Common myeloid progenitor, CD34-positive (primary cell): ENCODE measurements at places on chromosomes 2 and 18.

DNA sequence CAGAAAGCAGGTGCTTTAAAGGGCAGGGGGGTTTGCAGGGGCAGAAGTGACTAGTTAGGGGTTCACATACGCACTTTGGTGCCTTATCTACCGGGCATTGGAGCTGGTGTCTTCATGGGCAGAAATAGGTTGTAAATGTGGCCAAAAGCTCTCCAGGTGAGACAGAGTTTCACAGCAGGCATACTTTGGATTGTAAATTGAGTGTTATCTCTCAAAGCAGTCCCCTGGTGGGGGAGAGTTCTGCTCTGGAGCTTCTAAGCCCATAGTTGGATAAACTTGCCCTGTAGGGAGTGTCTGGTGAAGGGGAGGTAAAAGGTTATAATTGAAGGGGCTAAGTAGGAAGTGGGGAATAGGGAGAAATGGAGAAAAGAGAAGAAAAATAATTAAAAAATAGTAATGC lies 43.1 kb downstream of the COL4A3 start:
- DNase-seq: no peak
- no peak overlapping the region for H3K27ac ChIP-seq
- no peak overlapping the region for H3K4me3 ChIP-seq
- H3K27me3 ChIP-seq: no peaks in the 10 kb centered on the region

- DNase-seq: peak; percentile 46
- H3K4me1 ChIP-seq: no peaks in the 10 kb centered on the region
- no peak overlapping the region for H3K4me3 ChIP-seq
- peaks cover 3% of the 10 kb centered on the region for H3K27me3 ChIP-seq
These were observed 97.9 kb upstream of the ATL2 start for GRCh38 chr2:38474715-38475566.

GRCh38 chr2:127623388-127624319 lies 22.3 kb upstream of the GPR17 start:
- no peak overlapping the region for H3K27ac ChIP-seq
- H3K4me3 ChIP-seq: no peak overlapping the region
- H3K4me1 ChIP-seq: peaks cover 28% of the 10 kb centered on the region
- DNase-seq: no peak
- H3K27me3 ChIP-seq: no peaks in the 10 kb centered on the region
- H3K36me3 ChIP-seq: no peaks in the 10 kb centered on the region

GRCh38 chr2:30678410-30679137 lies 128.7 kb downstream of the CAPN13 start:
- no peak overlapping the region for H3K27ac ChIP-seq
- H3K4me1 ChIP-seq: no peaks in the 10 kb centered on the region
- H3K4me3 ChIP-seq: no peak overlapping the region

GRCh38 chr2:37623971-37624900 lies 47.2 kb downstream of the CDC42EP3 start:
- no peak for DNase-seq
- H3K27me3 ChIP-seq: no peaks in the 10 kb centered on the region
- H3K4me3 ChIP-seq: no peak overlapping the region
- H3K36me3 ChIP-seq: no peaks in the 10 kb centered on the region
- H3K27ac ChIP-seq: no peak overlapping the region

- no peaks in the 10 kb centered on the region for H3K4me1 ChIP-seq
- DNase-seq: peak; percentile 64
- no peaks in the 10 kb centered on the region for H3K27me3 ChIP-seq
- H3K4me3 ChIP-seq: no peak overlapping the region
- no peak overlapping the region for H3K27ac ChIP-seq
These were observed 58.5 kb upstream of the MSH6 start for GRCh38 chr2:47724221-47724981.

- DNase-seq: no peak
- no peaks in the 10 kb centered on the region for H3K4me1 ChIP-seq
- H3K27me3 ChIP-seq: no peaks in the 10 kb centered on the region
- H3K4me3 ChIP-seq: no peak overlapping the region
- no peaks in the 10 kb centered on the region for H3K36me3 ChIP-seq
These were observed 400.6 kb upstream of the CHST9 start for GRCh38 chr18:27585602-27586173.

- H3K4me1 ChIP-seq: peaks cover 37% of the 10 kb centered on the region
- no peak overlapping the region for H3K4me3 ChIP-seq
- H3K27me3 ChIP-seq: peaks cover 91% of the 10 kb centered on the region
- H3K27ac ChIP-seq: no peak overlapping the region
- peak; percentile 93 for DNase-seq
These were observed 6.7 kb downstream of the SP9 start for GRCh38 chr2:174341293-174341994.

GRCh38 chr2:121103960-121104359 lies 181.0 kb downstream of the TFCP2L1 start:
- no peak overlapping the region for H3K4me3 ChIP-seq
- no peak for DNase-seq
- peaks cover 2% of the 10 kb centered on the region for H3K27me3 ChIP-seq
- no peak overlapping the region for H3K27ac ChIP-seq
- H3K36me3 ChIP-seq: no peaks in the 10 kb centered on the region

DNA sequence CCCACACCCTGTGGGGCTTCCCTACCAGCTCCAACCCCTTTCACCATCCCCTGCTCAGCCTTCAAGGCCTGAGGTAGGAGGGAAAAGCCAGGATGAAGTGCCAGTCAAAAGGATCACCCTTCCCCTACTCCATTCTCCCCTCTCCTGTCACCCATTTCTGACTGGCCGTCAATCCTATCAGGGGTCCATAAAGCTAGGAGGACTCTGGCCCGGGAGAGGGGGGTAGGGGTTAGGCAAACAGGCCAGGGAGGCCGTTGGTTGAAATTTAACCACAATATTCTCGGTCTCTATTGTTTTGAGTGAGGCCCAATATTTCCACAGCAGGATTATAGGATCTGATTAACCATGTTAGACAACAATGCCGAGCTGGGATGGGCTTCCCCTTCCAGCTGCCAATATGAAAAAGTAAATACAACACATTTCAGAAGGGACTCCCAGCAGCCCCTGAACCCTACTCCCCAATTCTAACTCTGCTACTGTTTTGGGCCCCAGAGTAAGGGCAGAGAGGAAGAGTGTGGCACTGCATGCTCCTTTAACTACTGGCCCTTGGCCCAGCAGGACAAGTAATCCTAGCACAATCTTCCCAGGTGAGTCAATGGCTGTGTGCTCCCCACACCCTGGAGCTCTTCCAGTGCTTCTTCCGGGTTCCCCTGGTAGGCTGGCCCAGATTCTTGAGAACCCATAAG lies 10.6 kb upstream of the IHH start:
- H3K27ac ChIP-seq: no peak overlapping the region
- H3K36me3 ChIP-seq: peaks cover 10% of the 10 kb centered on the region
- no peak for DNase-seq
- peaks cover under 1% of the 10 kb centered on the region for H3K27me3 ChIP-seq
- H3K4me3 ChIP-seq: no peak overlapping the region

GRCh38 chr2:159882130-159882745 lies 84.2 kb upstream of the CD302 start:
- H3K4me3 ChIP-seq: no peak overlapping the region
- H3K27ac ChIP-seq: no peak overlapping the region
- no peak for DNase-seq
- H3K4me1 ChIP-seq: no peaks in the 10 kb centered on the region

DNA sequence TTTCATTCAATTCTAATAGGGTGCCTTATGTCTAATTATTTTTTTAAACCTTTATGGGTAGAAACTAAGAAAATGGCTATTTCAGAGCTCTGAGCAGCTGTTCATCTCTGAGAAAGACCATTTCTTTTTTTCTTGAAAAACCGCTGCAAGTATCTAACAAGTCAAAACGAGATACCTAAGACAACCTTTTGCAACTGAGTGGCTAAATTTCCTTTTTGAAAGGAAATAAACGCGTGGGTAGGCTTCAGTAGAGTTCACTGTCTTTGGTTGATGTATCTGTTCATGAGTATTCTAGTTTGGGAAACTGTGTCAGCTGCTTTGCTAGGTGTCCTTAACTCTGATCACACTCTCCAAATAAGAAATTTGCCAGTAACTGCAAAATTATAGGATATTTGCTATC lies 104.3 kb upstream of the LINC00305 start:
- H3K4me1 ChIP-seq: no peaks in the 10 kb centered on the region
- H3K27ac ChIP-seq: no peak overlapping the region
- no peaks in the 10 kb centered on the region for H3K27me3 ChIP-seq
- DNase-seq: no peak
- no peaks in the 10 kb centered on the region for H3K36me3 ChIP-seq

GRCh38 chr2:108169982-108170625 lies 69.7 kb upstream of the SULT1C3 start:
- H3K4me3 ChIP-seq: no peak overlapping the region
- H3K27me3 ChIP-seq: no peaks in the 10 kb centered on the region
- no peak overlapping the region for H3K27ac ChIP-seq
- H3K4me1 ChIP-seq: peaks cover 15% of the 10 kb centered on the region
- peak; percentile 36 for DNase-seq

GRCh38 chr18:58221060-58221725 lies 177.2 kb downstream of the NEDD4L start:
- no peaks in the 10 kb centered on the region for H3K36me3 ChIP-seq
- no peak overlapping the region for H3K27ac ChIP-seq
- DNase-seq: no peak
- no peak overlapping the region for H3K4me3 ChIP-seq

- H3K4me1 ChIP-seq: no peaks in the 10 kb centered on the region
- no peak overlapping the region for H3K4me3 ChIP-seq
- no peak for DNase-seq
- no peaks in the 10 kb centered on the region for H3K27me3 ChIP-seq
- H3K27ac ChIP-seq: no peak overlapping the region
These were observed 82.3 kb downstream of the TMEM185B start for GRCh38 chr2:120140866-120141265.

DNA sequence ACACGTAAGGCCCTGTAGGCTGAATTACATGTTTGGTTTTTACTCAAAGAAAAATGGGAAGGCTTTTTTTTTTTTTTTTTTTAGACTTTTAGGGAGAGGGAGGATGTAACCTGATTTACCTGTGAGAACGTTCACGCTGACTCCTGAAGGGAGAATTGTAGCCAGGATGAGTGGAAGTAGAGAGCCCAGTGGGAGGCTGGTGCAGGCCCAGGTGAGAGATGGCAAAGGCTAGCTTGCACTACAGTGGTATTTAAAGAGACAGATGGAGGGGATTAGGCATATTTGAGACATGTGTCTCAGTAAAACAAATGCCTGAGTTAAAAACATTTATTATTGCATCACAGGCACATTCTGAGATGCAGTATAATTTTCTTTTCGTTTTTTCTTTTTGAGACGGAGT lies 107.9 kb downstream of the CCDC85A start:
- H3K36me3 ChIP-seq: no peaks in the 10 kb centered on the region
- H3K27ac ChIP-seq: no peak overlapping the region
- no peaks in the 10 kb centered on the region for H3K4me1 ChIP-seq
- no peaks in the 10 kb centered on the region for H3K27me3 ChIP-seq

GRCh38 chr18:38539371-38539770 lies 973.8 kb upstream of the CELF4 start:
- DNase-seq: no peak
- no peaks in the 10 kb centered on the region for H3K27me3 ChIP-seq
- no peaks in the 10 kb centered on the region for H3K36me3 ChIP-seq
- no peak overlapping the region for H3K4me3 ChIP-seq
- H3K27ac ChIP-seq: no peak overlapping the region

DNA sequence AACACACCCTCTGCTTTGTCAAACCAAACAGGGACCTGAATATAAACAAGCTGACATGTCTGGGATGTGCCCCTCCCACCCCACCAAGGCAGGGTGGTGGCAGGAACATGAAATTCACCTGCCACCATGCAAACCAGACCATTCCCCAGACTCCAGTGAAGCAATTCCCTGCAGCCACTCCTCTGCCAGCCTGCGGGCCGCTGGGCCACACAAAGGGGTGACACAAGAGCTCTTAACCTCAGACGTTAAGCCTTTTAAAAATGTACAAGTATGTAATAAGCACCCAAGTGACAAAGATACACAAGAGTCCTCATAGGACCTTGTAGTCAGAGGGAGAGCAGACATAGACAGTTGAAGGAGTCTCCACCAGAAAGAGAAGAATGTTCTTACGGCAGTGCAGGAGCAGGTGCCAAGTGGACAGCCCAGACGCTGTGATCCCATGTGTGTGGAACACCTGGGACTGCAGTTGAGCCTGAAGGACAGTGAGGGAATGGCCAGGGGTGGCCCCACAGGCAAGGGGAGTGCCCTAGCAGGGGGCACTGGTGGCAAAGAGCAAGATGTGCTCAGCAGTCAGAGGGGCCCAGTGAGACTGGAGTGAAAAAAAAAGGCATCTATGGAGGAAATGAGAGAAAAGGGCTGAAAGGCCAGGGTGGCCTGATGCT lies 36.9 kb downstream of the CRACDL start:
- no peak overlapping the region for H3K4me3 ChIP-seq
- no peak overlapping the region for H3K27ac ChIP-seq
- no peaks in the 10 kb centered on the region for H3K27me3 ChIP-seq
- H3K36me3 ChIP-seq: no peaks in the 10 kb centered on the region
- H3K4me1 ChIP-seq: no peaks in the 10 kb centered on the region

- H3K27ac ChIP-seq: no peak overlapping the region
- peaks cover 3% of the 10 kb centered on the region for H3K27me3 ChIP-seq
- no peaks in the 10 kb centered on the region for H3K36me3 ChIP-seq
- no peak overlapping the region for H3K4me3 ChIP-seq
These were observed 118.7 kb upstream of the NRP2 start for GRCh38 chr2:205563646-205564045.

- no peak for DNase-seq
- no peaks in the 10 kb centered on the region for H3K27me3 ChIP-seq
- no peak overlapping the region for H3K4me3 ChIP-seq
- no peaks in the 10 kb centered on the region for H3K4me1 ChIP-seq
These were observed 91.1 kb downstream of the ITSN2 start for GRCh38 chr2:24269265-24269664.

DNA sequence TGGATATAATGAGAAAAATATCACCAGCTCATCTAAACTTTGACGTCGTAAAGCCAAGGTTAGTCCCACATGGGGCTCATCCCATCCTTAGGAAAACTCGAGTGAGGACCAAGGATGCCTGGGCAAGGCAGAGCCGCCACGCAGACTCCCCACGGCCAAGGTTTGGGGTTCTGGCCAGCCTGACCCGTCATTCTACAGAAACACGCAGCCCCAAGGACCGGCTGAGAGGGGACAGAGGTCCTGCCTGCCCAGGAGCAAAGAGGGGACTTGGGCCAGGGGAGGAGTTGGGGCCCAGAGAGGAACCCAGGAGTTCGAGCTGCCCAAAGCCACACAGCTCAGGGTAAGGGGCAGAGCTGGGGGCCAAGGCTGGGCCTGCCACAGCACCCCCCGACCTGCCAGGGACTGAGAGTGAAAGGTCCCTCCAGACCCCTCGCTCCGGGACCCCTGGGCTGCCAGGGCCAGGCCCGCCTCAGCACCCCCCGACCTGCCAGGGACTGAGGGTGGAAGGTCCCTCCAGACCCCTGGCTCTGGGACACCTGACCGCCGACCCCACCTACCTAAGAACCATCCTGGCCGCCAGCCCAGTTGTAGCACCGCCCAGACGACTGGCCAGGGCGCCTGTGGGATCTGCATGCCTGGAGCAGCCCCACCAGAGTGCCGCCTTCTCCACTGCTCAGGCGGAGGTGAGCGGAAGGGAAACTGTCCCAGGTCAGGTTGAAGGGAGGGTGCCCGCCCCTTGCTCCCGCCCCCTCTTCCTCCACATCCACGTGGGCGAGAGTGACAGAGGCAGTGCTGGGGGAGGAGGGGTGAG lies at the start of gene PDCD1:
Gene PDCD1, minus strand, starts transcription at position 689 of the 811 bp plus-strand sequence. Its CDS starts 56 bp downstream, at position 633.
- DNase-seq: no peak
- H3K27ac ChIP-seq: no peak within 1 kb of the TSS
- H3K4me1 ChIP-seq: peaks cover 40% of the 10 kb centered on the region
- no peak within 1 kb of the TSS for H3K4me3 ChIP-seq
- peaks cover 15% of the 10 kb centered on the region for H3K27me3 ChIP-seq

GRCh38 chr18:2360861-2361260 lies 210.4 kb downstream of the METTL4 start:
- no peak overlapping the region for H3K4me3 ChIP-seq
- H3K4me1 ChIP-seq: no peaks in the 10 kb centered on the region
- H3K27ac ChIP-seq: no peak overlapping the region
- no peak for DNase-seq

- no peaks in the 10 kb centered on the region for H3K36me3 ChIP-seq
- no peak overlapping the region for H3K27ac ChIP-seq
- no peak overlapping the region for H3K4me3 ChIP-seq
- no peaks in the 10 kb centered on the region for H3K27me3 ChIP-seq
These were observed 39.7 kb upstream of the NABP1 start for GRCh38 chr2:191638079-191638801.
